ENCODE measurements at places on chromosomes 13 and 19.

DNA sequence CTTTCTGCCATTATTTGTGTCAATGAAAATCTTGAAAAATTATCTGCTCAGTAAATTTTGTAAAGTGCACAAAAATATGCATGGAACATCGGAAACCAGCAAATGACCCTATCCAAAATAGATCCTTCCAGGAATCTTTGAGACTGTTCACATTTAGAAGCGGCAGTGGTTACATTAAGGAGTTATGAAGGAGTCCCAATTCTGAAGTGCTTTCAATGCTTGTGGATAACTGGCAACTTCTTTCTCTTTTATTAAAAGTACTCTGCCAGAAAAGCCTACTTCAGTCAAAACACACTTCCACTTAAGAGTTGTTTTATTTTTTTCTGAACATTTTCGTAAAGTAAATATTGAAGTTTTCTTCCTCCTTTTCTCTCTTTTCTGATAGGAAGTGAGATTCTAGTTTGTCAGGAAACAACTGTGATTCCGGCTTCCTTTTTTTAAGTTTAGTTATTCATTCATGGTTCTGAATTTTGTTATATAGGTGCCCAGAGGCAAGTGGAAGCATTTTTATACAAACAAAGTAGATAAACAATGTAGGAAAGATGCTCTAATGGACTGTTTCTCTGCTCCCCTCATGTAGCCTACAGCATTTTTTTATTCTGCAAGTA, 83.5 kb downstream of the PCDH9 start:
- no peak for DNase-seq

GRCh38 chr19:28586474-28586873, 626.5 kb downstream of the UQCRFS1 start:
- DNase-seq: no peak

DNA sequence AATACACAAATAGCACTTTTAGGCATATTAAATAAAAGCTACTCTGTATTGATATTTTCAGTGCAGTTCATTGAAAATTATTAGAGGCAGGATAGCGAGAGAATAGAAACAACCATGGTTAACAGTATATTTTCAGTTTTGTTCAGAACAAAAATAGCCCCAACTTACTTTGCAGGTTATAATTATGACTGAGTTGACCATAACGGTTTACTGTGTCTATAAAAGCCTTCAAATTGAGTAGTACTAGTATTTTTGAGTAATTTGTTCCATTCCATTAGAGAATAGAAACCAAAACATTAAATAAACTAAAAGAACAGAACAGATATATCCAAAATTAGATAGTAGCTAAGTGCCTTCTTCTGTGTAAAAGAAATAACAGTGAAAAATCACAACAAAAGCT, 1108.4 kb upstream of the PCDH20 start:
- DNase-seq: no peak

- DNase-seq: no peak
Observed at GRCh38 chr13:51697181-51697580, 106.8 kb downstream of the DHRS12 start.

- no peak for DNase-seq
Observed at GRCh38 chr13:25800523-25800922, 251.3 kb downstream of the SHISA2 start.

- DNase-seq: no peak
Observed at GRCh38 chr19:46776927-46777911, 11.2 kb downstream of the SLC1A5 start.

GRCh38 chr13:59671881-59672280, 491.8 kb downstream of the DIAPH3 start:
- no peak for DNase-seq

DNA sequence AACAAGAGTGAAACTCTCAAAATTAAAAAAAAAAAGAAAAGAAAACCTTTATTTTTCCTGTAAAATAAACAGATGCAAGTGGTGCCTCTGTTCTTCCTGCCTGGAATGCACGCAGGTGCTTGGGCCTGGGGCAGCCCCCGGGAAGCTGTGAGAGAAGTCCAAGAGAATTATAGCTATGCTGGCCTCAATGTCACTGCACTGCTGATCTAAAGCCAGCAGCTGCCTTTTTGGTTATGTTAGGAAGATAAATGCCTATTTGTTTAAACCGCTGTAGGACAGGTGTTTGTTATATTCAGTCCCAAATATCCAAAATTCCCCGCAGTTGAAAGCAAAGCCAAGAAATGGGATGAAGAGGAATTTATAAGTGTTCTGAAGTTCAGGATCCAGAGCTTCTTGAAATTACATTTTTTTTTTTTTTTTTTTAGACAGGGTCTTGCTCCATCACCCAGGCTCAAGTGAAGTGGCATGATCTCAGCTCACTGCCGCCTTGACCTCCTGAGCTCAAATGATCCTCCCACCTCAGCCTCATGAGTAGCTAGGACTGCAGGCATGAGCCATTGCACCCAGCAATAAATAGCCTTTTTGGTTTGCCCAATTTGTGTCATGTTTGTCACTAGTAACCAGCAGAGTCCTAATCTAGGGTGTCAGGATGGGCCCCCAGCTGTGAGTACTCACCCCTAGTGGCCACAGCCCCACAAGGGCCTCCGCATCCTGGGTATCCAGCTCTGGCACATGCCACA, 2.2 kb downstream of the RINL start:
- no peak for DNase-seq

GRCh38 chr13:22195726-22196125, 524.9 kb downstream of the FGF9 start:
- DNase-seq: no peak

- DNase-seq: no peak
Observed at GRCh38 chr13:60679928-60680694, 283.1 kb downstream of the TDRD3 start.

DNA sequence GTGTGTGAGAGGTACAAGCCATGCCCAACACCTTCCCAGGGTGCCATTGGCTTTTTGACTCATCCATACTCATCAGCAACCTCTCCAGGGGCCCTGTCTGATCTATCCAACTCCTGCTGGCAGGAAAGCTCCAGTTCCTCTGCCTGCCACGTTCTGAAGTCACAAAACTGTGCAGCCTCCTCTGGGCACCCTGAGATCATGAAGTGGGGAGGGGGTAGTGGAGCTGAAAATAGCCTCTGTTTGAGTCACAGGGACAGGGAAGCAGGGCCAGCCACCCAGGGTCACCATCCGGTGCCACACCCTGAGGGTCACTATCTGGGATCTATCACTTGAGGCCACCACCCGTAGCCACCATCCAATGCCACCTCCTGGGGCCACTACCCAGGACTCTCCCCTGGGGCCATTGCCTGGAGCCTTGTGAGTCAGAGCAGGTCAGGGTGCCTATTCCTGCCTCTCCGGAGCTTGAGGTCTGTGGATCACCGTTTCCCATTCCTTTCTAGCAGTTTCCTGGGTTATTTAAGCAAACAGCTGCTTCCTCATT, 172.1 kb downstream of the NUFIP1 start:
- DNase-seq: no peak

GRCh38 chr13:102441085-102441484, 39.2 kb upstream of the FGF14 start:
- DNase-seq: no peak

GRCh38 chr13:54647275-54647674, 1618.7 kb downstream of the OLFM4 start:
- no peak for DNase-seq

GRCh38 chr19:23116802-23117571, at the start of gene ZNF730:
Gene ZNF730, plus strand, starts transcription at chr19:23117025. Its CDS starts 149 bp downstream, at chr19:23117174.
- peak; percentile 18 for DNase-seq

GRCh38 chr19:2213799-2214198, 22.3 kb downstream of the PLEKHJ1 start:
- DNase-seq: no peak

DNA sequence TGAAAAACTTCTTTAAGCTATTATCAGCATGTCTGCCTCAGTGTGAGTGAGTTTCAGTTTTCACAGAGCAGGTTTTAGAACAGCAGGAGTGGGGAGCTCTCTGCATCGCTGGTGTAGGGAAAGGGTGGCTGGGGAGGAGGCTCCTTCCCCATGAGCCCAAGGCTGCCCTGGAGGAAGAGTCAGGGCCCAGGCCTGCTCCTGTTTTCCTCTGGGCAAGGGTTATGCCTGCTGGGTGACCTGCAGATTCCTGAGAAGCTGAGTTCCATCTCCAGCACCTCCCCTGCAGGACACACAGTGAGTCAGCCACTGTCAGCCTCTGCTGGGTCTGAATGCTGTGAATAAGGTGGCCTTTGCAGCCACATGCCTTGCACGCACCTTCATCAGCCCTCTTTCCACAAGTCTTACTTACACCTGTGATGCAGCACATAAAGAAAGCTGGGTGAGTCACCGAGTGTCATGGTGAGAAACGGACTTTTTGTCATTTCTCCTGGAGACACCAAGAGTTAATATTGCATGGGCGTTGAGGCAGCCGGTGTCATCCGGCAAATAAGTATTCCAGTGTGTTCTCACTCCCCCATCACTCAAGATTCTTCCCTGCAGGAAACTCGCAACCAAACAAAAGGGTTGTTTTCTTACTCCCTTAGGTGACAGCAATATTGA, 186.4 kb upstream of the KL start:
- no peak for DNase-seq

GRCh38 chr13:106850973-106851650, 283.2 kb upstream of the ARGLU1 start:
- DNase-seq: no peak

DNA sequence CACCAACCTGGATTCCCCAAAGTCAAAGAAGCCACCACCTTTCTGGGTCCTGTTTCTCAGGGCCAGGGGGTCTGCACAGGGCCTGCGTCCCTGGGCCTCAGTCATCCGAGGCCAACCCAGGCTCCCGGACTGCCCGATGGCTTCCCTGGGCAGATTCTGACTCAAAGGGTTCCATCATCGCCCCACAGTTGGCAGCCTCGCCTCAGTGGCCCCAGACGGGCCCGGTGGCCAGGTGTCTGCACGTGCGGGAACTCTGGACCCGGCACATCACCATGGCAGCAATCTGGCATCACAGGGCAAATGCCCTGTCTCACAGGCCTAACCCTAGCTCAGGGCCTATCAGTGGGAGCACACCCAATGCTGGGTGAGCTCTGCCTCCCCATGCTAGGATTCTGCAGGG, 2.9 kb downstream of the IGFL1 start:
- no peak for DNase-seq

GRCh38 chr13:30870049-30870884, 35.8 kb upstream of the MEDAG start:
- no peak for DNase-seq

GRCh38 chr13:50685491-50685890, 158.0 kb downstream of the DLEU7 start:
- DNase-seq: no peak

DNA sequence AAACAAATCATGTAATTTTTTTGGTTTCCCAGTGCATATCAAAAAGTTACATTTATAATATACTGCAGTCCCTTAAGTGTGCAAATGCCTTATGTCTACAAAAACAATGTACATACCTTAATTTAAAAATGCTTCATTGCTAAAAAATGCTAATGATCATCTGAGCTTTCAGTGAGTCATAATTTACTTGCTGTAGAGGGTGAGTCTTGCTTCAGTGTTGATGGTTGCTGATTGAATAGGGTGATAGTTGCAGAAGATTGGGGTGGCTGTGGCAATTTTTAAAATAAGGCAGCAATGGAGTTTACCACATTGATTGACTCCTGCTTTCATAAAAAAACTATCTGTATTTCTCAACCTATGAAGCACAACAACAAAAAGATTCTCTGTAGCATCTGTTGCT, 613.9 kb downstream of the TBC1D4 start:
- no peak for DNase-seq

DNA sequence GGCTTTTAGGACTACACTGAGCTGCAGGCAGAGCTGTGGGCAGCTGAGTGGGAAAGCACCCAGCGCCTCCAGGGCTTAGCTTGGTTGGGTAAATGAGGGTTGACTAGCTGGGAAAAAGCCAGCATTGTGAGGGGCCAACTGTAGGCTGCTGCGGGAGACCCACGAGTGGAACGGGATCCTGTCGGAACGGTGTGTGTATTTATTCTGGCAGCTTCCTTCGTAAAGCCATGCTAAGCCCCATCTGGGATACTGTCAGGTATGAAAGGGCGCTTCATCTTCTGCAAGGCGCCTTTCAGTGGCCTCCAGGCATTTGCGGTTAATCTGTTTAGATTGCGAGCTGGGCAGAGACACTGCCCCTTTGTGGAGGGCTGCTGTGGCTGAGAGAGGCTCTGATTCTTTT, 39.5 kb upstream of the CNMD start:
- no peak for DNase-seq

- no peak for DNase-seq
Observed at GRCh38 chr19:43353606-43354304, at the start of gene CD177. Gene CD177, plus strand, starts transcription at chr19:43353686. Its CDS starts 29 bp downstream, at chr19:43353715.

DNA sequence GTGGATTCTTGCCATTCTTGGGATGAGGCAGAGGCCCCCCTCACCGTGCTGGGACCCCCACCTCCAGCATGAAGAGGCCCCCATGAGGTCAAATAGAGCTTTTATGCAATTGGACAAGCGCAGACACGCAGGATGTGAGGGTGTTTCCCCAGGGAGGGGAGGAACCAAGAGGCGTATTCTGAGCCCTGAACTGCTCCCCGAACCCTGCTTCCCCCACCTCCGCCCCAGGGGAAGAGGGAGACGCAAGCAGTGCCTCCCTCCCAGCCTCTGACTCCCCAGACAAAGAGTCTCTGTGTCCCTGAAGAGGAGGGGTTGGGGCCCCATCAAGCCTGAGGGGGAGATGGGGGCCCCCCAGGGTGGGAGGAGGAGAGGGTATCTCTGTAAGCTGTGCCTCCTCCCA, 1.3 kb upstream of the RDH8 start:
- no peak for DNase-seq

DNA sequence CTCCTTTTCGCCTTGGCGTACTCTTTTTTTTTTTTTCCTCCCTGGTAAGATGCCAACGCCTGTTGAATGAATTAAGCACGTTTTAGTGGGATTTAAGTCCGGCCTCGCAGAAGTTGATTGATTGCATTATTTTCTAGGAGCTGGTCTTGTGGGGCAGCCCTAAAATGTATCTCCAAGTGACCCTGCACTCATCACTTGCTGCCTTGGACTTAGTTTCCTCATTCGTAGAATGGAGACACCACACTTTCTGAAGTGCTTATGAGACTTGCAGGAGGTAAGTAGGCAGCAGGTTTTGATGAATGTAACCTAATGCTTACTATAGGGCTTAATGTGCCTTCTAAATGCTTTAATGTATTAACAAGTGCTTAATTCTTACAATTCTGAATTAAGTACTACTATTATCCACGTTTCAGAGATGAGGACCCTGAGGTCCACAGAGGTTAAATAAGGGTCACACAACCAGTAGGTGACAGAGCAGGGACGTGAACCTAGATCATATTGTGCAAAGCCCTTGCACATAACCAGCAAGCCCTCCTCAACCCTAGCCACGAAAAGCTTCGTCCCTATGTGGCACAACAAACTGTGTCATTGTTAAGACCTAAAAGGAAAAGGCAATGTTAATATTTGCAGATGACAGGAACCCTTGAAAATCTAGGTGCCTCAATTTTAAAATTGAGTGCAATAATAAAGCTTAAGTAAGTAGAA, 514 bp upstream of the ARGLU1 start:
- no peak for DNase-seq

Measured in activated T-cell treated with anti-CD3 and anti-CD28 coated beads for 1 hour (primary cell).